ENCODE measurements at places on chromosomes 2 and 18. TPM values are rescaled to one million over a fixed set of nuclear protein-coding genes. Genes with fewer than 3 reads are reported as not detected.

DNA sequence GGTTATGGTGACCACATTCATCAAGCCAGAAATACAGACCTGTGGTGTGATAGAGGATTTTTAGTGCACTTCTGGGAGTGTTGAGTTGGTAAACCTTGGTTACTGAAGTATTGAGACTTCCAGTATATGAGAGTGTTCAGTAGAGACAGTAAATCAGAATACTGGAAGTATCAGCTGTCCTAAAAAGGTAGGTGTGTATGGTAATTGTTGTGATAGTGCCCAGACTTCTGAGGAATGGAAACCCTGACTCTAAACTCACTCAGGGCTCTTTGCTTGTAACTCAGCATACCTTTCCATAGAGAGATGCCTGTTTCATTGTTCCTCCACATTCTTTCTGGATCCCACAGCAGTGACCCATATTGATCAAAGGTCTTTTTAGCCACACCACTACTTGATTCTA is 217.1 kb downstream of the SETBP1 start:
- DNase-seq, result no peak

DNA sequence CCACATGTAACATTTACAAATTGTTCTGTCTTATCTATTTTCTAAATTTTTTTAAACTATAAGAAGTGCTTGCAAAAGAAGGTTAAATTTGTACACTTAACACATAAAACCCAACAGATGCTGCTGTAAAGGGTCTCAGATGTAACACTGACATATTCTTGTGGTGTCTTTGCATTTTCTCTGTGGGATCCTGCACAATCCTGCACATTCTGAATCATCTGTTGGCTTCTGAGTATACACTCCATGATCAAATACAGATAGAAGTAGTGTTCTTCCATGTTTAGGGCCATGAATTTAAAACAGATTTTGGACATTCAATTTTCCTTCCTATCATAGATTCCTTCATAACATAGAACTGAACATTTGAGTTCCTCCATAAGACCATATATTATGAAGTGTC is 89.0 kb downstream of the SPRED2 start:
- peak; percentile 29 for DNase-seq

DNA sequence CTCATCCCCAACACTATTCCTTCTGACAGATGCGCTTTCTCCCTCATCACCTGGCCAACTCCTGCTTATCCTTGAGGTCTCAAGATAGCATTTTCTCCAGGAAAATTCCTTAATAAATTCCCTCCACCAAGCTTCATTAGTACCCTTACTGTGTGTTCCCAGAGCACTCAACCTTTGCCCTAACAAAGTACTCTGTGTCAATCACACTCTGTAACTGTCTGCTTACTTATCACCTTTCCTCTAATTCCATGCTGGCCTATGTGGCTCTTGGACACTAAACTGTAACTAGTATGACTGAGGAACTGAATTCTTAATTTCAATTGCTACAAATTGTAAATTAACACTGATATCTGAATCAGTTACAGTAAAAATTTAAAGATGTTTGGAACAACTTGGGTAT is 17.9 kb upstream of the NEUROD1 start:
- DNase-seq, result no peak

DNA sequence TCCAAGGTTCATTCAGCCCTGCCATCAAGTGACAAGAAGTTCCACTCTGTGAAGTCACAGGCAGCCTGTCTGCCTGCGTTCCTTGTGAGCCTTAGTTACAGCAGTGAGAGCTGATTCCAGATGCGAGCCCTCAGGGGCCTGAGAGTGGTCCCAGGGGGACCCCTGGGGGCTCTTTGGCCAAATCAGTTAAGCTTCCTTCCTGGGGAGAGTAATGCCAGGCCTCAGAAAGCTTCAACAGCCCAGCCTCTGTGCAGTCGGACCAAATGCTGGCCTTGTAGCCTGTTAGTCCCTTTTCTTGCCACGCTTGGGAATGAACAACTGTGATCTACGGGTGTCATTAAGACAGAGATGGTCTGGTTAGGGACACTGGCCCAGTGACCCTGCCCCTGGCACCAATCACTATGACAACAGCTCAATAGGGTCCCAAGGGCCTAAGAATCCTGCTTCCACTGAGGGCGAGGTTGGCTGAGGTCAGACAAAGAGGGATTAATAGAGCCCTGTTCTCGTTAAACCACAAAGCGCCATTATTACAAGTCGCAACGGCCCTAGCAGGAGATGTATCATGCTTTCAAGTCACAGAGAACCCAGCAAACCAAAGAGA is 50.9 kb downstream of the HS1BP3 start:
- peak; percentile 72 for DNase-seq

DNA sequence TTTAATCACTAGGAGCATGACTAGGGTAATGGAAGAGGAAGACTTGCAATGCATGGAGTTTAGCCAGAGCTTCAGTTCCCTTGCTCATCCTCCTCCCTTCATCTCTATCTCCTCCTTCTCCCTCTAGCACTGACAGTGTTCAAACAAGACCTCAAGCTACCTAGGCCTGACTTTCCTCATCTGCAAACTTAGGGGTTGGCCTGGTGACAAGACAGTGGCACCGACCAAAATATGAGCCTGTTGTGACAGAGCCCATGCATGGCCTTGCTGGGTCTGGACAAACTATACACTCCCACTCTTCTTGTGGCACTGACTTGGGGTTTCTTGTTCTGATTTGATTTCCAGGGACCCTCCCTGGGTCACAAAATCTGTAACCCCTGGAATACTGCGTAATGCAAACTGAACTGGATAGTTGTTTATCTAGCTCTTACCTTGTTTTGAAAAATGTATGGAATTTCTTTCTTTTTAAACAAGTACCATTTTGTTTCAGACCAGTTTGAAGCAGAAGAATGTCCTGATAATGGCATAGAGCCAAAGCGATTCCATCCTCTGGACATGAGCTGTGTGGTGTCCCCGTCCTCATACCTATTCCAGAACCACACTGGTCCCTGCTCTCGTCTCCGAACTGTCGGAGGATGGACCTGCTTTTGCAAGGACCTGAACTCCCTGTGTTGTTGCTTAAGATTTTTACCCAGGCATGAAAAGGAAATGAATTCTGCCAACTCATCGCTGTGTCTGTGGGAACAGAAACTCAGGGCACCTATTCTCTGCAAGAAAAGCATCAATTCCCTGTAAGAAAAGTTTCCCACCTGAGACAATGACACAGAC is 33.4 kb upstream of the PPP4R1 start:
- DNase-seq, result no peak

DNA sequence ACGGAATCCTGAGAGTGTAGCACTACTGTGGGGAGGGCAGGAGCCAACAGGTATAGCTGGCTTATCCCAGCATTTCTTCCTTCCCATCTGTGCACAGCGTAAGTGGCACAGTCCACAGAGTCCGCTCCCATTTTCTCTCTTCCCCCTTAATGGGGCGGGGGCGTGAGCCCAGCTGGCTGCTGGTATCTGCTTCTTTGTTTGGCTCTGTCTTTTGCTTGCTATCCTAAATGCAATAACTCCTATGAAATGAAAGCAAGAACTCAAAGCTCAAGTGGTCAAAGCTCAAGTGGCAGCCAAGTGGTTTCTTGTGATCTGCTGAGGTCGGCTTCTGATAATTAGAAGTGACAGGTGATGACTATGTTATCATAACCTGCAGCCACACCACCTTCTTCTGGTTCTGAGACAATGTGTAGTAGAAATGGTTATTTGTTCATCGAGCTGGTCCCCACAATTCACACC is 192.7 kb downstream of the PLCL1 start:
- no peak for DNase-seq

GRCh38 chr2:152064001-152064400 is 34.8 kb downstream of the CACNB4 start:
- DNase-seq, result no peak

DNA sequence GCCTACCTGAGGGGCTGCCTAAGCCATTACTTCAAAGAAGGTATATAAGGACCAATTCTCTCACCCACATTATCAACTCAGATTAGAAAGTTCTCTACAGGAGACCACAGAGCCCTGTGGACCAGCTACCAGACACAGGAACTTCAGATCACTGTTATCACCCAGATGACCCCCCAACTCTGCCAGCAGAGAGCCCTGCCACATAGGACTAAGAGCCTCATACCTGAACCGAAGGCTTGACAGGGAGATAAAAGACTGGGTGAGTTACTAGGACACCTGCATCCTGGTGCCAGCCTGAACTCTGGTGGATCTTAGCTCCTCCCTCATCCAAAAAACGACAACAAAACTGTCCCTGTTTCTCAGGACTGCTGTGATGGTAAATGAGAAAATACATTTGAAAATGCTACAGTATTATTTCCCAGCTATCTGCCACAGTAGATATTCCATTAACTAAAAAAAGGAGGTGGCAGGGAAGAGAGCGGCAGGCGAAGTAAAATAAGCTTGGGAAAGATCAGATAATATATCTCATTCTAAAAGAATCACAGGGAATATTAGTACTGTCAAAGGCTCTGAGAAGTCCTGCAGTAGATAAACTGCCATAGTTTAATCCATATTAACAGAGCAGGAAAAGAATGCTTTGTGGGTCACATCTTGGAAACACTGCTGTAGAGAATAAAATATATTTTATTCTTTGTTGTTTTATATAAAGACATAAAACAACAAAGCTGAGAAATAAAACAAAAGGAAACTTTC is 79.7 kb downstream of the STK39 start:
- DNase-seq, result no peak

- peak; percentile 61 for DNase-seq
These were observed 42.2 kb downstream of the HIBCH start for GRCh38 chr2:190277234-190278112.

HOXD8 gene
- total RNA-seq, result 11.7 TPM

ACTG2 gene
- total RNA-seq, result 2.9 TPM

STPG4 gene
- total RNA-seq, result not detected

PDE6D gene
- 77.3 TPM for total RNA-seq

SFTPB gene
- not detected for total RNA-seq

NEU2 gene
- total RNA-seq, result not detected

MC4R gene
- not detected for total RNA-seq

CNRIP1 gene
- total RNA-seq, result 53.9 TPM

ADAM23 gene
- not detected for total RNA-seq

RAX gene
- not detected for total RNA-seq

ABHD3 gene
- 20.1 TPM for total RNA-seq

SLC25A52 gene
- total RNA-seq, result not detected

All from RPMI7951 (cell line).